ENCODE measurements at places on chromosomes 6 and 20. TPM values are rescaled to one million over a fixed set of nuclear protein-coding genes. Genes with fewer than 3 reads are reported as not detected.

GRCh38 chr6:3252369-3252768, 6.4 kb upstream of the PSMG4 start:
- no peak for DNase-seq

- DNase-seq = no peak
These were observed 20.2 kb downstream of the GFOD1 start for GRCh38 chr6:13467216-13467600.

DNA sequence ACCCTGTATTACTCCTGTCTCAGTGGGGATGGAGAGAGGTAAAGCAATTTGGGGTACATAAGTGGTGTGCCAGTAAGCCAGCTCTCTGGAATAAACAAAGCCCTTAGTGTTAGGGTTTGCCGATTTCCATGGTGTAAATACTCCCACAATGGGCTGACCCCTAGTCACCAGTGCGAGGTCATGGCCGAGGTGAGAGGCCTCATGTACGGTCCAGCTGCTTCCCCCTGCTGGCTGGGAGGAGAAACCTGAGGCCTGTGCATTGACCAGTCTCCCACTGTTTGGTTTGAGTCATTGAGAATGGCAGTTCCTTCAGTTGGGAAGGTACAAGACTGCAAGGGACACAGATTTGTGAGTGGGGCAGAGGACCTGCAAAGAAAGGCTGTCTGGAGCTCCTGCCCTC, 382.0 kb downstream of the CDH26 start:
- DNase-seq = no peak

GRCh38 chr6:127366282-127367022, 23.0 kb upstream of the ECHDC1 start:
- no peak for DNase-seq

DNA sequence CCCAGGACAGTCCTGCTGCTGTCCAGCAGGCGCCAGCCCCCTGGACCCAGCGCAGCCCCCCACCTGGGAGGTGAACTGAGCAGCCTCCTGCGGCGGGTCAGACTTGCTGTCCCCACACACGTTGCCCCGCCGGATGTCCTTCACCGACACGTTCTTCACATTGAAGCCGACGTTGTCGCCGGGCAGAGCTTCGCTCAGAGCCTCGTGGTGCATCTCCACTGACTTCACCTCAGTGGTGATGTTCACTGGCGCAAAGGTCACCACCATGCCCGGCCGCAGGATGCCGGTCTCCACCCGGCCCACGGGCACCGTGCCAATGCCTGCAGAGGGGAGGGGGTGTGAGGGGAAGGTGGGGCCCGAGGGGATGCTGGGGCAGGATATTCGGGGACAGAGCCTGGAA, 8.5 kb downstream of the EEF1A2 start:
- DNase-seq = no peak

DNA sequence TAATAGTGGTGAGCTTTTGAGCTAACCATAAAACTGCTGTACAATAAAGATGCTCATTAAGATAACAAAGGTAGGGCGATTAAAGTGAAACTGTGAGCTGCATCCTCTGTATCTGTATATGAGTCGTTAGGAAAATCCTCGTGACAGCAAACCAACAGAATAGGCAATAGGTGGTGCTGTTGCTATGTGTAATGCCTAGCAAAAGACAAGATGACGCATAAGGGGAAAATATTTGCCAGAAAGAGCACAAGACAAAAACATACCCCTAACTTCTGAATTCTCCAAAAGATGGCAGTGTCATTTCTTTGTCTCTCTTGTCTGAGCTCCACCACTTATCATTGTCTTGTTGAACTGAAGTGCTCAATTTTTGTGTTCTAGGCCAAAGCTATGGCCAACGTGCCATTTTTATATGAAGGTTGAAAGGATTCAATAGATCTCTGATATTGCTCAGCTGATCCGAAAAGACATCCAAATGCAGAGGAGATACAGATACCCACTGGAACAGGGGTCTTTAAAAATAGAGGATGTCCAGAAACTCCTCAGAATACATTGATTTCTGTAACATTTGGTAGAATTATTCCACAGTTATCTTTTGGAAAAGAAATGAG, 56.3 kb upstream of the ANKEF1 start:
- DNase-seq = peak; percentile 44

GRCh38 chr6:116218172-116218633, 35.7 kb downstream of the TSPYL4 start:
- no peak for DNase-seq

GRCh38 chr6:73236144-73236750, 11.0 kb upstream of the KHDC1L start:
- no peak for DNase-seq

- no peak for DNase-seq
These were observed 68.4 kb downstream of the DNAAF9 start for GRCh38 chr20:3339076-3339475.

DNA sequence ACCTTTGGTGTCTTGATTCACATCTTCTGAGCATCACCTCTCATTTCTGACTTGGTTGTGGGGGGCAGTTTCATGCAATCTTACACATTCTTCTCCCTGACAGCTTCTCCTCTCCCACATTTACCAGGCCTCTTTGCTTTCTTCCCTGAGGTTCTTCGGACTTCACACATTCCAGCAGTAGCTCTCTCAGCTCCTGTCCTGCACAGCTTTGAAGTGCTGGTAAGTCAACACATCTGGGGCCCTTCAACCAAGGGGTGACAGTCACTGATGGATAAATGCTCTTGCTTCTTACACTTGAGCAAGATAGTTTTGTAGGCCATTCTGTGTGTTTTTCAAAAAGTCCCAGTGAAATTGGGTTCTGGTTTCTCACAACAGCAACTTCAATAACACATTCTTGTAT, 2.5 kb upstream of the SLC35B3 start:
- no peak for DNase-seq

- DNase-seq = no peak
These were observed 210.9 kb upstream of the GGTLC1 start for GRCh38 chr20:24199501-24199900.

GRCh38 chr20:56760610-56761009, 131.5 kb downstream of the TFAP2C start:
- DNase-seq = no peak

DNA sequence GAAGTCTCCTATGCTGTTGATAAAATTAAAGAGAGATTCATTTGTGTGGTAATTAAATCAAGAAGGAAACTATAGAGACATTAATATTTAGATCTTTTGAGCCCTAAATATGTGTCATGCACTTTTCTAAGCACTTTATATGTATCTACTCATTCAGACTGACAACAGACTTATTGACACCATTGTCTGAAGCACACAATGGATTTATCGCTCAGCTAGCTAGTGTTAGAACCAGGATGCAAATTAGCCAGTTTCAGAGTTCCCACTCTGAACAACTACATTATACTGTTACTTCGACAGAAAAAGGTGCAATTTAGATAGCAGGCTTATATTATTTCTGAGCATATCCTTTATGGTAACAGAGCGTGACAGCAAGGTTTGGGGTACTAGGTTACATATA, 27.7 kb upstream of the KIAA0408 start:
- DNase-seq = no peak

GRCh38 chr6:1179571-1180459, 132.1 kb upstream of the FOXQ1 start:
- DNase-seq = no peak

GRCh38 chr6:11653028-11653583, 115.6 kb downstream of the TMEM170B start:
- no peak for DNase-seq

DNA sequence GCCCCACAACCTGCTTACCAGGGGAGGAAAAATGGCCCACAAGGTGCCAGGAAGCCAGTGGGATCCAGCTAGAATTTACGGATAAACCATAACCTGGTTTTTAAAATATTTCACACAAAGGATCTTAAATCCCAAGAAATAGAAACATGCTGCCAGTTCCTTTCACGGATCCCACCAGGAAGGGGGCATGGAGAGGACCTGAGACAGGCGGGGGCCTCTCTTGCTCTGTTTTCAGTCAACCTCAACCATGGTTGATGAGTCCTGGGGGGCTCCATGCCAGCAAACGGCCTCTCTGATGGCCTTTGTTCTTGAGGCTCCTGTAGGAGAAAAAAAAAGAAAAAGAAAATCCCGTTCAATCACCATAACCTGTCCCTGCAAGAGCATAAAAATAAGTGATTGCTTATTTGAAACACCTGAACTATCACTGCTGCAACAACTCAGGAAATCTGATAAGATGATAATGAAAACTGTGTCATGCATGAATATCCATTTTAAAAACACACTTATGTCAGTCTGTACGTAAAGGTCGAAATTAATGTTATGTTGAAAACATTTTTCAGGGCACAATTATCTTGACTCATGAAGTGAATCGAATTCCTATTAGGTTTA, 125.8 kb upstream of the CST7 start:
- DNase-seq = no peak

DNA sequence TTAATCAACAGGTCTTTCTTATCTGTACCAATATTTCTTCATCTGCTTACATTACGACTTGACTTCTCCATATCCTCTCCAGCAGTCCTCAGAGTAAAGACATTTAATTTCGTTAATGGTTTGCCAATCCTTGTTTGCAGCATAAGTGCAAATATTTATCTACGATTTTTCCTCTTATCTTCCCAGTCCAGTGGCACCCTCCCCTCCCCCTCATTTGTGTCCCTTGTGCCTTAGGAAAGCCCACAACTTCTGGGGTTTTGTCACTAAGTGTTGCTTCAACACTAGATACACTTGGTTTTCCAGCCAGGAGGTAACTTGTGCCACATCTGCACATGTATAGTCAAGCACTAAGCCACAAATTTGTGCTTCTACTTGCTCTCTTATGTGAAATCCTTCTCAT, 327.2 kb downstream of the CBLN4 start:
- no peak for DNase-seq

- DNase-seq = no peak
These were observed 375.9 kb upstream of the PTCHD4 start for GRCh38 chr6:48486876-48487275.

GRCh38 chr6:73728548-73729205, 32.7 kb downstream of the CD109 start:
- DNase-seq = no peak

DNA sequence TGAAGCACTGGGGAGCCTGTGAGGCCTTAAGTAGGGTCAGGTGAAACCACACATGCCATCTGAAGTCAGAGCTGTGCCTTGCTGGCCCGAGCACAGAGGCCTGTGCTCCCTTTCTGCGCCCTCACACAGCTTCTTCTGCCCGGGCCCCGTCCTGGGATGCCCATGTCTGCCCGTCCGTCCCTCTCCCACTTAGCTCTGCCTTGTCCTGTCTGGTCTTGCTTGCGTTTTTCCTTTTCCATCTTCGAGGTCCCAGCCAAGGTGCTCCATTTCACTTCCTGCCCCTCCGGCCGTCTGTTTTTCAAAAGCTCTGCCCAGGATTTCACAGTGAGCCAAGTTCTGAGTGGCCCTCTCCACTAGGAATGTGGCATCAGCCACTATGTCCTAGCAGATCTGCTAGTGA, 45.6 kb downstream of the PYGB start:
- no peak for DNase-seq

GRCh38 chr6:21222656-21223055, 370.9 kb upstream of the SOX4 start:
- no peak for DNase-seq

- no peak for DNase-seq
These were observed 98.9 kb downstream of the TBC1D7 start for GRCh38 chr6:13229205-13230085.

The FAM83B gene
- polyA plus RNA-seq = 11.5 TPM

The MYLK2 gene
- 0.94 TPM for polyA plus RNA-seq

The PXDC1 gene
- 23.0 TPM for polyA plus RNA-seq

The HIVEP2 gene
- 13.7 TPM for polyA plus RNA-seq

The SLPI gene
- polyA plus RNA-seq = 0.34 TPM

The TRERF1 gene
- polyA plus RNA-seq = 12.7 TPM

The TINAG gene
- polyA plus RNA-seq = 27.2 TPM

The C20orf144 gene
- 0.26 TPM for polyA plus RNA-seq

The OR2B6 gene
- polyA plus RNA-seq = not detected

The BEND3 gene
- polyA plus RNA-seq = 9.2 TPM

Data from right renal pelvis (tissue), 4 donors.